ENCODE measurements at places on chromosomes 5 and 9.

DNA sequence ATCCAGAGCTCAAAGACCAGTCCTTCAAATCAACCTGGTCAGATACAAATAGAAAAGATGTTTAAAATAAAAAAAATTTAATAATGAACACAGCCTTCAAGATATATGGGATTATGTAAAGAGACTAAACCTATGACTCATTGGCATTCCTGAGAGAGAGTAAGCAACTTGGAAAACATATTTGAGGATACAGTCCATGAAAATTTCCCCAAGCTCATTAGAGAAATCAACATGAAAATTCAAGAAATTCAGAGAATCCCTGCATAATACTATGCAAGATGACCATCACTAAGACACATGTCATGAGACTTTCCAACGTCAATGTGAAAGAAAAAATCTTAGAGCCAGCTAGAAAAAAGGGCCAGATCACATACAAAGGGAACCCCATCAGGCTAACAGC lies 512.9 kb upstream of the PTGER4 start:
- no peak for DNase-seq

DNA sequence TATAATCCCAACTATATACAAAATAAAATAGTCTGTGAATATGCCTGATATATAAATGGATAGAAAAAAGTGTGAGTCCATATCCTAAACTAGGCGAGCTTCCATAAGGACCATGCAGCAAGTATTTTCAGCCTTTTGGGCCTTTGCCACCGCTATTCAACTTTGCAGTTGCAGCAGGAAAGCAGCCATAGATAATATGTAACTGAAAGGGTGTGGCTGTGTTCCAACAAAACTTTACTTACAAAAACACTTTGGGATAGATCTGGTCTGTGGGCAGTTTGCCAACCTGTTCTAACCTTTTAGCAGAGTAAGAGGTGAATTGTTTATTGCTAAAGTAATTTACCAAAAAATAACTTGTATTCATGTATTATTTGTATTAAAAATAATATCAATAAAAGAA lies 127.8 kb upstream of the GPR151 start:
- no peak for DNase-seq

GRCh38 chr9:74958587-74958986 lies 5.9 kb upstream of the C9orf40 start:
- DNase-seq, result no peak

DNA sequence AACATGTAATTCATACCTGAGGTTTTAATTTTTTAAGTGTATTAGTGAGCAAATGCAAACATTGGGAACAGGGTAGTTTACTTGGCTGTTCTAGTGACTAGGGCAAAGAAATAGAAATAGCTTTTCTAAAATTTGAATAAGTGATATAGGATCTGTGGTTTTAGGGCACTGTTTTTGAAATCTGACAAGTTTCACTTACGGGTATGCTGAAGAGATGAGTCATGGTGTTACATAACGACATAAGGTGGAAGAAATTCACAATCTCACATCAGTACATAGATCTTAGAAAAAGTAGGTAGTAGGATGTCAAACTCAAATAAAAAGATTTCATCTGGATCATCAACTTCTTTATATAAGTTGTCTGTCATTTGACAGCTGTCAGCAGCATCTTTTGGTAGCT lies 772.3 kb downstream of the MAT2B start:
- DNase-seq, result no peak

DNA sequence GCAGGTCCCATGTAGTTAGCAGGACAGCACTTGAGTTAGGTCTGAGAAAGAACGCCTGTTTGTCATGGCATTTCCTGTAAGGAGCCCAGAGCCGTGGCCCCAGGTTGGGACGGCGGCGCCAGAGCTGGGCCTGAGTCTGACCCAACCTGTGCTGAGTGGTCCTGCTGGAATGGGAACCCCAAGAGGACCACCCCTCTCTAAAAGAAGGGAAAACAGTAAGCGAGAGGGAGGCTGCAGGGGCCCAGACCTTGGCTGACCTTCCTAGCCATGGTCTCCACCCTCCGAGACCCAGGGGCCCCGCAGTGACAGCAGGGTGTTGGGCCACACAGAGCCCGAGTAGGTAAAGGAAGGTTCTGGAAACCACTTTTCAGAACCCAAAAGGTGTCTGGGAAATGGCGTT lies 1.8 kb upstream of the LRRC14B start:
- no peak for DNase-seq

DNA sequence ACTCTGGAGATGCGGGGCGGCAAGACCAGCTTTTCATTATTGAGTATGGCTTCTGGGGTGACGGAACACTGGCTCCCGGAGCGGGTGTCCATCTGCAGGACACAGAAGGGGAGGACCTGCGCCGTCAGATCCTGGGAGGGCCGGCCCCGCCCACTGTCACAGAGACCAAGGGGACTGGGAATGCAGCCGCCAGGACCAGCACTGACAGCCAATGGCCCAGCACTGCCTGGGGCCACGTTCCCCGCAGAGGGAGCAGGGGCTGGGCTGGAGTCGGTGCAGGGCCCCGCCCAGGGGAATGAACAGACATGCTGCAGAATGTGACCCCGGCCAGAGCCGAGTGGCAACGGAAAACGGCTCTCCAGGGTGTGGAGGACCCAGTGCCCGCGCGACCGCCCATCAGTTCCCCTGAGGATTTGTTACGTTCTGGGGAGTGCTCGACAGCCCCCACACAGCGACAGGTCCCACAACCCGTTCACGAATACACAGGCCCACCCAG lies at the start of gene ZDHHC11:
Gene ZDHHC11 (minus strand): TSS at position 476 of the 496 bp plus-strand sequence. CDS start 384 bp downstream, at position 92.
- DNase-seq, result no peak

DNA sequence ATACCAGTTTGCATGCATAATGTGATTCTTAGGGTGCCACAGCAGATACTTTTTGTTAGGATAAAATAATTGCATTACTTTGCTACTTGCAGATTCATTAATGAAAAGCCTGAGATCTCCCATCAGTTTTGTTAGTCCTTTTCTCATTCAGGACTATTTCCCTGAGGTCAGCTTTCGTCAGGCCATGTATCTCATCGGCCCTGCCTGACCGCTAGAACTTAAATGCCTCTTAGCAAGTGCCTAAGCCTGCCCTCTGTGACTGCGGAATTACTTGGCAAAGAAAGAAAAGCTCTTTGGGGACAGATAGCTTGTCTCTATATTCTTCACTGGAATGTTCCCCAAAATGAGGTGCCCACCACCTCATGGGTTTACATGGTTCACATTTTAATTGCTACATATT lies 147.8 kb downstream of the KCTD16 start:
- DNase-seq, result no peak

DNA sequence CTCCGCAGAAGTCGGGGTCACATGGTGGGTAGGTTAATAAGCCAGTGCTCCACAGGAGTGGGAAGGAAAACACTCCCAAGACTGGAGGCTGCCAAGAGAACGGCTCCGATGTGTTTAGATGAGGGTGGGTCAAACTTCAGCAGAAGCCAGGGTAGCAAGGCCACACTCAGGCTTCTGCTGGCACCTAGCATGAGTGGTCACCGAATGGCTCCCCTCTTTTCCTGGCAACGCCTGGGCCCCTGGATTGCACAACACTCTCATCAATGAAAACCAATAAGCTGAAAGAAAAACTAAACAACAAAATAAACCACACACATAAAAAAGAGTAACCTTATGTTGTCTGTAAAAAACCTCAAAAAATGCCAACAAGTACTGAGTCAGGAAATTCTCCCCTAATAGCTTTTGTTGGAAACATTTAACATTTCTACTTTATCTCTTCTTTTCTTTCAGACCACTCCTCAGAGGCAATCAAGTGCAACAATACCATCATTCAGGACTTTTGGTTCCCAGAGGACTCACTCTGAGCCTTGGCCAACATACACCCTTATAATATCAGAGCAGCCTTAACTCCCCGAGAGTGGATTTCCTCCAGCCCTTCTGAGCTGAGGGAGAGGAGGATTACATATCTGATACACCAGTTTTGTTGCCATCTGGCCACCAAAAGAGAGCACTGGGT lies 279.9 kb downstream of the ENC1 start:
- no peak for DNase-seq

DNA sequence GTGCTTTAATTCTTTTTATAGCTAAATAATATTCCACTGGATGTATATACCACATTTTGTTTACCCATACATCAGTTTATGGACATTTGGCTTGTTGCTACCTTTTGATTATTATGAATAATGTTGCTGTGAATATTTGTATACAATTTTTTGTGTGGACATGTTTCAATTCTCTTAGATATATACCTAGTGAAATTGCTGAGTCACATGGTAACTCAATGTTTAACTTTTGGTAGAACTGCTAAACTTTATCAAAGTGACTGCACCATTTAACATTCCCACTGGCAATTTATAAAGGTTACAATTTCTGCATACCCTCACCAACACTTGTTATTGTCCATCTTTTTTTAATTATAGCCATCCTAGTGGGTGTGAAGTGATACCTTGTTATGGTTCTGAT lies 22.1 kb downstream of the IL31RA start:
- DNase-seq, result no peak

DNA sequence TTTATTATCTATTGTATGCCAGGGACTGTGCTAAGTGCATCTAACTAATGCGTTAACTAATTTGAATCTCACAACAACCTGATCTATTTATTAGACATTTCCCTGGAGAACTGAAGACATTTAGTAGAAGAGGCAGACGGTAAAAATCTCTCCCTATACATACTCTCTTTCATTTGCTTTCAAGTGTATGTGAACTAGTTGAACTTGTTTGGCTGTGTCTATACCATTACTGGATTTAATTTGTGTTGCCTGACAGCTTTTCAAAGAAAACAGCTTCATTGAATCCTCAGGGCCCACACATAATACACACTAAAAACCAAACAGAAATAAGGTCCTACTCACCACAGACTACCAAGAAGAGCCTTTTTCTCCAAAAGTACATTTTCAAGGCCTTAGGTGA lies 133.6 kb upstream of the NR3C1 start:
- no peak for DNase-seq

DNA sequence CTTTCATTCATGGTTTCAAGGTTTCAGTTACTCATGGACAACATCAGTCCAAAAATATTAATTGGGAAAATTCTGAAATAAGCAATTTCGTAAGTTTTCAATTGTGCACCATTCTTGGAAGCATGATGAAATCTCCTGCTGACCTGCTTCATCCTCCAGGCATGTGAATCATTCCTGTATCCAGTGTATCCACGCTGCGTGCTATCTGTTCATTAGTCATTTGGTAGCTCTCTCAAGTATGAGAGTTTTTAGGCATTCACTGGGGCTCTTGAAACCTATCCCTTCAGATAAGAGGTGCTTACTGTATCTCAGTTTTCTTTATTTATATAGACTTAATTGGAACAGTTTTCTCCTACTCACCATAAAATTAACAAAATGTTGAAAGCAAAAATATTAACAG lies 293.0 kb downstream of the CDH12 start:
- DNase-seq, result no peak

GRCh38 chr9:133004999-133005760 lies 25.6 kb upstream of the GTF3C5 start:
- no peak for DNase-seq

DNA sequence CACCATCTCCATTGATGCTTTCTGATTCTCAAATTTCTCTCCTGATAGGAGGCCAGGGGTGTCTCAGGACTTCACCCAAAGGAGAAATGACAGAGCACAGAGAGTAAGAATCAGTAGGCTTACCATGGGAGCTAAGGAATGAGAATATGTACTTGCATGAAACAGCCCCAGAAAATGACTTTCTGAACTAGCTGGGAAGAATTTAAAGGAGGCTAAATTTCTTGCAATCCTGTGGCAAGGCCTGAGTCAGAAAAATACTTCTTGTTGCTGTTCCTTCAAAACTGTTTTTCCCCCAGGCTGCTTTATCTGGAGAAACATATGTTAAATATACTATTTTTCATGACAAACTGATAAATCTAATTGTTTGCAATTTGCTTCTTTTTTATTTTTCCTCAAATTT lies 53.4 kb upstream of the FBXL7 start:
- DNase-seq, result no peak

GRCh38 chr9:135613946-135614805 lies 25.2 kb downstream of the GLT6D1 start:
- DNase-seq, result no peak

DNA sequence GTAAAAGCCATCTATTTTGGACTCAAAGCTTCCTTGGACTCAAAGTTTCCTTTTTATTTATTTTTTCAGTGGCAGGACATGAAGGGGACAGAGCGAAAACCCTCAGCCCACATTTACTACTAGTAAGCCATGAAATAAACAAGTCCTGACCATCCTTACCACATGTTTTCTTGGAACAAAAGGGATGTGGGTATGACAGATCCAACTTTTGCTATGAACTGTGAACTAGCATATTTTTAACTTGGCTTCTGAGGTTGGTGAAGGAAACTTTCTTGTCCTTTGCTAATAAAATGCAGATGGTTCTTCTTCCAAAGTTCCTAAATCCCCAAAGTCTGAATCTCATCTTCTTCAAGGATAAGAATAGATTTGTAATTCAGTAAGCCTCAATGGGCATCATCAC lies 122.7 kb upstream of the TNC start:
- no peak for DNase-seq

GRCh38 chr9:129351642-129352145 lies 173.6 kb upstream of the IER5L start:
- DNase-seq, result no peak

- no peak for DNase-seq
These were observed 112.5 kb upstream of the CD180 start for GRCh38 chr5:67308988-67309688.

- DNase-seq, result no peak
These were observed 14.7 kb upstream of the SARDH start for GRCh38 chr9:133752739-133753446.

DNA sequence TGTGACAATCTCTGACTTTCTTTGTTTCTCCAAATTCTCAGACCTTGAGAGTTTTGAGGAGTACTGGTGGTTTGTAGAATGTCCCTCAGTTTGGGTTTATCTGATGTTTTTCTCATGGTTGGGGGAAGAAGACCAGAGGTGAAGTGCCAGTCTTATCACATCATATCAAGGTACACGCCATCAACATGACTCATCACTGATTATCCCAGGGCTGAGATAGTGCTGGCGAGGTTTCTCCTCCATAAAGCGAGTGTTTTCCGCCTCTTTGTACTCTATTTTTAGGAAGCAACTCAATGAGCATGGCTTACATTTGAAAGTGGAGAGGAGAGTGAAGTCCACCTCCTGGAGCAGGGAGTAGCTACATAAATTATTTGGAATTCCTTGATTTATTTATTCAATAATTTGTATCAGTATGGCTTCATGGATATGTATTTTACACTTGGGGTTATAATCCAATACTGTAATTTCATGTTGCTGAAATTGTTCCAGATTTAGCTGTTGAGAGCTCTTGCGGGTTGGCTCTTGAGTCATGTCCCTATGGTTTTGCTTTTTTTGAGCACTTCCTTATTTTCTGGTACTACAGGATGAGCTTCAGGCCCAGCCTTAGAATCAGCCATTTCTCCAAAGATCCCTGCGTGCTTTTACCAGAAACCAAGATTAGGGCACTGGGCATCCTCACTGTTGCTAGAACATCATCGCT lies 23.9 kb downstream of the DCANP1 start:
- DNase-seq, result no peak

GRCh38 chr5:133919148-133920136 lies 49.0 kb downstream of the C5orf15 start:
- DNase-seq, result no peak
